Activated T-helper 1 cell treated with anti-CD3 and anti-CD28 coated beads, Interleukin-2, amount 50 U/mL, for 16 hours (primary cell): ENCODE measurements at places on chromosomes 1 and 21.

DNA sequence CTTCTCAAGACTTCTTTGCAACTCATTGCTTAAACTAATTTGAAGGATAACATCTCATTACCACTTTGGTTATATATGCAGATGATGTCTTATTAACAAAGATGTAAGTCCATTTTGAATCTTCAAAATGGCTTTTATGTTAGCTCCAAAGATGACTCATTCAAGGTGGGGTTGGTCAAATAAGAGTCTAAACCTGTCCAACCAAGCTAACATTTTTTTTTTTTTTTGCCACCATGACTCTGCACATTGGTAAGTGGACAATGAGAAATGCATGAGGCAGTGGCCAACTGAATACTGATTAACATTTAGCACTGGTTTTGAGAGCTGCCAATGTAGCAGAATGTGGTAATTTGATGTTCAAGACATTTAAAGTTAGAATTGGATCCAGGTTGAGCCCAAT lies 278 bp upstream of the KRTAP27-1 start:
- DNase-seq, result no peak

- DNase-seq, result no peak
Measured at GRCh38 chr1:237903961-237904360, 13.2 kb upstream of the ZP4 start.

- DNase-seq, result no peak
Measured at GRCh38 chr1:228669242-228669585, 66.1 kb upstream of the RHOU start.

DNA sequence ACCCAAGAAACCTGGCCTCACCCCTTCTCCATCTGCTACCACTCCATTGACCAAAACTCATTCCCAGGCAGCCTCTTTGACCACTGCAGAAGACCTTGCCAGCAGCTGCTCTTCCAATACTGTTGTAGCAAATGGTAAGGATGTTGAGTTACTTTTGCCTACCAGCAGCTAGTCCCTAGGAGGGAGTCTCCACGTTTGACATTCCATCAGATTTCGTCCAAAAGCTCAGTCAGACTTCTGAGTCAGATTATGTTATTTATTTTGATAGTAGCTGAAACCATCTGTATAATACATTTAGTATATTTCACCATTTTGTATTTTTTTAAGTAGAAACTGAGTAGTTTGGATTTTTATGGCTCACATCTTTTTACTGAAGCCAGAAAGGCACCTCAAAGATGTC lies 51.5 kb upstream of the WNT2B start:
- no peak for DNase-seq

DNA sequence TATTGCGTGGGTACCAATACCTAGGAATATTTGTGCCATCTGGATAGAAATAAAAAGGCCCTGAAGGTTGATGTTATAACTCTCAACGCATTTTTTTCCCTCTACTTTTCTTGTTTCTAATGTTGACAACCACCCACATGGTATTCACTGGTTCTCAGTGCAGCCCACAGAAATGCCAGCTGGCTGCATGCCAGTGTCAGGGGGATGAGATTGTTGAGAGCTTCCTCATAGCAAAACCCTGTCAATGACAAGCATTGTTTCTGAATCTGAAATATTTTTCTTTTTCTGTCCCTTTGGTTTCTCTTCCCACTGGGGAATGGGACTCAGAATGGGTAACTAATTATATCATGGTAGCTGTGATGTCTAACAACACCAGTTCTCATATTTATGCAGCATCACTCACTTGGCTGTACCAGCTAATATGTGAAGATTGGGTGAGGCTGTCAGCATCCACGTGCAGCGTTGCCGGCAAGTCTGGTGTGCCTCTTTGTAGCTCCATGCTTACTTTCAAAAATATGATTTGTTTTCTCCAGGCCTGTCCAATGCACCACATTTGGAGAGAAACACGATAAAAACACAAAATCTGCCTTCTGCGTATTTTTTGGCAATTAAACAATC lies 284.6 kb downstream of the PTBP2 start:
- DNase-seq, result no peak

GRCh38 chr1:4023678-4024077 lies 123.6 kb upstream of the C1orf174 start:
- DNase-seq, result no peak

GRCh38 chr1:203153051-203153988 lies 22.3 kb downstream of the MYBPH start:
- no peak for DNase-seq

DNA sequence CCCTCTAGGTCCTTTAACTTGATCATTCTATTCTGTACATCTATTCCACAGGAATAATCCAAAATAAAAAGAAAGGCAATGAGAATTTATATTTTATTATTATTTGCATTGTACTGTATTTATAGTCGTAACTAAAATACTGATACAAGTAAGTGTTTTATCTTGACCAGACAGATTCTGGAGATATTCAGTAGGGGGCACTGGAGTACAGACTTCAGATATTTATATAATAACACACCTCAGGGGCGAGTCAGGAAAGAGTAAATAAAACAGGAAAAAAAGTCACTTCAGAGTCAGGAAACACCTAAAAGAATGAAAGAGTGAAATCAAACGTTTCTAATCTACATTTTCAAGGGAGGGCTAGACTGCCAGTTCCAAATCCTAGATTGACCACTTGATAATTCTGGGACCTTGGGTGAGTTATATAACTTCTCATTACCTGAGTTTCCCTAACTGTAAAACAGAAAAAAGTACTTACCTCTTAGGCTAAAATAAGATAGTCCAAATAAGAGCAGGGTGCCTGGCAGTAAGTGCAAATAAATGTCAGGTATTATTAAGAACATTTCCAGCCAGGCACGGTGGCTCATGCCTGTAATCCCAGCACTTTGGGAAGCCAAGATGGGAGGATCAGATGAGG lies 31.1 kb upstream of the MTF1 start:
- no peak for DNase-seq

GRCh38 chr1:228697207-228698016 lies 37.9 kb upstream of the RHOU start:
- no peak for DNase-seq

GRCh38 chr1:91689641-91690481 lies 189.2 kb downstream of the CDC7 start:
- DNase-seq, result no peak

DNA sequence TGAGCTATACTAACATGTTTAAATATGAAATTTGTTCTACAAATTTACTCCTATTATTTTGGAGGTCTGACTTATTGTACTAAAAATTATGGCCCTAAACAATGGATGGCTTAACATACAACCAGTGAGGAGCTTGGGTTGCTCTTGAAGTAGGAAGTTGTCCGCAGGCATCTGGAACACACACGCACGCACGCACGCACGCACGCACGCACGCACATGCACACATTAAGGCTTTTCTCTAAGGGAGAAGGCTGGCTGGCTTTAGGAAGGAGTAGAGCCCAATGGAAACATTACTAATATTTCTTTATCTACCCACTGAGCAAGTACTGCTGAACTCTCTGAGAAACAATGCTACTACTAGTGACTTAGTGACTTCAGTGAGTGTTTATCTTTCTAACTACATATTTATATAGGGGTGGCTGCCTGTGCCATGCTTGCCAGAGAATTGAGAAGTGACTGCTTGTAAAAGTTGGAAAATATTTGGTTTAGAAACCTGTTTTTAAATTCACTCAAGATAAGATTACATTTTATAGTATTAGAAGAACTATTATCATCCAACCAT lies 16.2 kb upstream of the ARHGAP29 start:
- no peak for DNase-seq

- no peak for DNase-seq
Measured at GRCh38 chr1:154730986-154731489, 123.1 kb upstream of the ADAR start.

DNA sequence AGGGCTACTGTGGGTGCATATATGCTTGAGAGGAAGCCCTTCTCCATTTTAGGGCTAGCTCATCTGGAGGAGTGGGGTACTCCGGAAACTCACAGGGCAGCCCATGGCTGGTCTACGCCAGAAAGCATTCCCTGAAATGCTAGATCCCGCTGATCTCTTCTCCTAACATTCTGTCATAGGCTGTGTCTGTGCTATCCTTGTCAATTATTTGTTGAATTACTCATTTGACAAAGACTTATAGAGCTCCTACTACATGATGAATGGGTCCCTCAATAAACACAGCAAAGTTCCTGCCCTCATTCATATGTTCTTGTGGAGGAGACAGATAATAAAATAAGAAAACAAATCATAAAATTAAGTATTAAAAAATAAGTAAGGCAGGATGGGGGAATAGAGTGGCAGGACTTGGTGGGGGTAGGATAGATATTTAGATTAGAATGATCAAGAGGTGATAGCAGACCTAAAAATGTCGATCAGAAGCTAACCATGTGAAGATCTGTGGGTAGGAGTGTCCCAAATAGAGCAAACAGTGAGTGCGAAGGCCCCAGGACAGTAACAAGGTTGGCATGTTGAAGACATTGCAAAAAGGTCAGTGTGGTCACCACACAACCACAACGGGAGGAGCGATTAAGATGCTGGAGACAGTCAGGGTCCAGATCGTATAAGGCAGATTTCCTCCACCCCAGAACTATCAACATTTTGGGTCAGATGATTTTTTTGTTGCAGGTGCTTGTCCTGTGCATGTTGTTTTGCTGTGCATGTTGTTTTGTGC lies 13.2 kb downstream of the NGF start:
- DNase-seq, result no peak

GRCh38 chr1:59364037-59364436 lies 67.1 kb downstream of the FGGY start:
- DNase-seq, result no peak

DNA sequence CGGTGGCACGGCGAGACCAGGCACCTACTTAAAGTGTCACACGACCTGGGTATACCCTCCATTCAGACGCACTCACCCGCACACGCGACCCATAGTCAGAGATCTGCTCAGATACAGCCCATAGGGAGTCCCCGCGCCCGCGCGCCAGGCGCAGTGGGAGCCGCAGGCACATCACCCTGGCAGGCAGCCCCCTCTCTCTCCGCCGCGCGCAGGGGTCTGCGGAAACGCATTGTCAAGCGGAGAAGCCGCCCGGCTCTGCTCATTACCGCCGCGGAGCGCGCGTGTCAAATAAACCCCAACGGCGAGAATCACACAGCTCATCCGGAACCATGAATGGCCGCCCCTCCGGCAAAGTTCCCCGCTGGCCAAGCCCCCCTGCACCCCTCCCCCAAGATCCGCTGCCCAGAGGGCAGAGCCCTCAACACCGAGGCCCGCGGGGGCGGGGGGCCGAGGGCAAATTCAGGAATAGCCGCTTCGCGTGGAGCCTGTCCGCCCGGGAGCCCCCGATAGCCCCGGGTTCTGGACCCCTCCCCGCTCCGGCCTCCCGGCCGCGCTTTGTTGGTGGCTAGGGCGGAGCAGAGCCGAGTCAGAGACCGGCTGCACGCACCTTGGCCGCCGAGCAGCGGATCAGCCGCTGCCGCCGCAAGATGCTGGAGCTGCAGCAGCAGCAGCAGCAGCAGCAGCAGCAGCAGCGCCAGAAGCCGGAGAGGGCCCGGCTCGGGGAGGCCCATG lies 522 bp downstream of the LRP8 start:
- no peak for DNase-seq

GRCh38 chr1:23403038-23403336 lies 21.6 kb downstream of the TCEA3 start:
- DNase-seq, result no peak

- DNase-seq, result no peak
Measured at GRCh38 chr1:26994020-26994786, 711 bp downstream of the TRNP1 start.

- peak; percentile 70 for DNase-seq
Measured at GRCh38 chr1:156096640-156097391, 14.6 kb upstream of the MEX3A start.

GRCh38 chr1:205998457-205999241 lies 4.5 kb downstream of the RAB7B start:
- no peak for DNase-seq

- no peak for DNase-seq
Measured at GRCh38 chr1:219105893-219106292, 67.8 kb upstream of the LYPLAL1 start.

DNA sequence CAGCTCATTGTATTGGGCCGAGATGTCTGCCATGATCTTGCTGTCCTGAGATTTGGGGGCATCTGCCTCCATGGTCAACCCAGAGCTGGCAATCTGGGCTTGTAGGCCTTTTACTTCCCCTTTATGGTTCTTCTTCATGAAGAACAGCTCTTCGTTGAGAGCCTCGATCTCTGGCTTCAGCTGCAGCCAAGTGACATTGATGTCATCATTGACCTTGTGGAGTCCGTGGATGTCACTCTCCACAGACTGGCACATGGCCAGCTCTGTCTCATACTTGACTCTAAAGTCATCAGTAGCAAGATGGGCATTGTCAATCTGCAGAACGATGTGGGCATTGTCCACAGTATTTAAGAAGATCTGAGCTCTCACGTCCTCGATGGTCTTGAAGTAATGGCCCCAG lies 29.2 kb downstream of the RAP1A start:
- no peak for DNase-seq

- DNase-seq, result no peak
Measured at GRCh38 chr21:23162198-23162946, 2164.2 kb downstream of the NCAM2 start.
